HFF-Myc (cell line): ENCODE measurements at places on chromosomes 1 and 21.
A peak's percentile ranks its signal among the peaks of the same experiment; 100 is the strongest.

DNA sequence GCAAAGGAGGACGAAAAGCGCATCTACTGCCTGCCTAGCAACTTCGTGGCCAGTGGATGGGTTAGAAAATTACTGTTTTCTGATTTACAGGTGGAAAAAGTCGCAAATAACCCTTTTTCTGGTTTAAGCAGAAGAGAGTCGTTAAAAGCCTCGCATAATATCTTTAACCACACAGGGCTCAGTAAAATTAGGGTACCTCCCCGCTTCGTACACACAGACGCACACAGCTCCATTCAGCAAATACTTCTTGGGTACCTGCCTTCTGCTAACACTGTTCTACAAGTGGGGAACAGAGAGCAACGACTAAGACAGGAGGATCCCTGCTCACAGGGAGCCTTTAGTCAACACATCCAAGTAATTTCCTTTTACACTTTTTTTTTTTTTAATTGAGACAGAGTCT, 704 bp downstream of the ALG6 start:
- DNase-seq, result no peak

DNA sequence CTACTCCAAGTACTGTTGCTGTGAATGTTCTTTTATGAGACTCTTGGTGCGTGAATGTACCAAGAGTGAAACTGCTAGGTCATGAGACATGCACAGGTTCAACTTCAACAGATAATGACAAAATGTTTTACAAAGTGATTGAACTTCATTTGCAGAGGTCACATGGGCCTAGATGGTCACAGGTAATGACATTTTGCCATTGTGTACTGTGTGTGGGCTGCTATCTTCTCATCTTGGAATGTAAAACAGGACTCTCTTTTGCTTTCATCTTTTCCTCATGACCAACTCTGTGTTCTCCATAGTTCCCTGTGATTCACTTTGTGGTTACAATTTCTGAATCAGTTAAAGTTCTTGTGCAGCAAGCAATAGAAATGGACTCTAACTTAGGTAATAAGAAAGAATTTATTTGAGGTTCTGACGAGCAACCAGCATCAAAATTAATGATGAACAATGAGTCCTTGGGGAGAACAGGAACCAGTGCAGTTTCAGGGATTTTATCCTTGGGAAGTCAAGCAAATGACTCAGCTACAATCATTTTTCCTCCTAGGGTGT, 16.2 kb upstream of the TSNAX start:
- DNase-seq, result no peak

GRCh38 chr1:82921759-82922158, 1077.2 kb downstream of the TTLL7 start:
- no peak for DNase-seq

- DNase-seq, result no peak
Measured at GRCh38 chr21:44377201-44377921, 23.9 kb downstream of the TRPM2 start.

GRCh38 chr1:85683292-85684025, 24.8 kb downstream of the ZNHIT6 start:
- DNase-seq, result no peak

DNA sequence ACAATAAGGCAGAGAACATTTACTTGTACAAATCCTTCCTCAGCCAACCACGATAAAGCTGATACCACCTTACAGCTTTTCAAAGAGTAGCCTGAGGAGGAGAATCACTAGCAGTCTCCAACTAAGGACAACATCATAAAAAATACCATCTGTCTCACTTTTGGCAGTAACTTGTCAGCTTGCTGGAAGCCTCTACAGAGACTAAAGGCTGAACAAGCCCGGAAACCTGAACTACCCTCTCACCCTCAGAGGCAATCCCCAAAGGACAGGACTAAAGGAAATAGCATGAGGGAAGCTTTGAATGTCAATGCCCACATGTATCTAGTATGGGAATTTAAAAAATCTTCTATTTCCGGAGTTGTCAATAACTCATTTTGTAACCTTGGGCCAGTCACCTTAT, 10.6 kb downstream of the SRSF4 start:
- DNase-seq, result no peak

- no peak for DNase-seq
Measured at GRCh38 chr21:45828580-45829570, 152.7 kb upstream of the COL6A1 start.

- DNase-seq, result no peak
Measured at GRCh38 chr1:231219422-231220401, 21.3 kb upstream of the GNPAT start.

- DNase-seq, result peak; percentile 81
Measured at GRCh38 chr21:32278518-32279376, at the start of gene MIS18A. TSS of gene MIS18A (minus strand) at chr21:32279049. CDS start at chr21:32279014, 35 bp downstream.

GRCh38 chr1:184693011-184693410, 61.6 kb downstream of the EDEM3 start:
- no peak for DNase-seq

DNA sequence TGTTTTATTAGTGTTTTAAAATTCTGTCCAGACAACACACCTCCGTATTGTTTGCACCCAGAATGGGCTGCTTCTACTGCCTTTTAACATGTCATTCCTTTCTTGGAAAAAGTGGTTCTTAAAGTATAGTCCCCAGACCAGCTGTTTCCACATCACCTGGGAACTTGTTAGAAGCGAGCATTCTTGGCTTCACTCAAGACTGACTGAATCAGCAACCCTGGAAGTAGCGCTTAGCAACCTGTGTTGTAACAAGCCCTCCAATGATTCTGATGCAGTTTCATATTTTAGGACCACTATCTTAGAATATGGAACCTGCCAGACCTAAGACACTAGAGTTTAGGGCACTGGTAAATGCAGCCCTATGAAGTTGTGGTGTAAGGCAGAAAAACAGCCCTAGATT, 6.0 kb upstream of the PPIE start:
- no peak for DNase-seq

GRCh38 chr1:41976671-41977070, 57.9 kb upstream of the HIVEP3 start:
- no peak for DNase-seq

DNA sequence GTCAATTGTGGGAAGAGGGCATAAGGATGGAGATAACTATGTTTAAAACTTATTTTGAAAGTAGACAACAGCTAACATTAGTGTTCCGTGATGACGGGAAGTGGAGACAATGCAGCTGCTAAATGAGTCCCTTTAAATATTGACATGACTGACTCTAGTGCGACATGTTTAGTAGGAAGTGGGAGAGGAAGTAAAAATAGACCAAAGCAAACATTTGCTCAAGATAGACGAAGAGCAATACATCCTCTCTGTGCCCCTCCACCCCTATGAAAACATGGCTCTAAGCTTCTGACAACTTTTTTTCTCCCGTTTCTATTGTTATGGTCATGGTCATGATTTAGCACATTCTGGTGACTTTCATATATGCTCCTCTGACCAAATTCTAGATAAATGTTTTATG, 60.0 kb upstream of the HMCN1 start:
- DNase-seq, result no peak

- DNase-seq, result no peak
Measured at GRCh38 chr1:210074904-210075303, 136.9 kb downstream of the SYT14 start.
